ENCODE measurements at places on chromosomes 16 and 17. TPM values are rescaled to one million over a fixed set of nuclear protein-coding genes. Genes with fewer than 3 reads are reported as not detected.

GRCh38 chr16:88785106-88785924 lies at the start of gene PIEZO1:
TSS of gene PIEZO1 (minus strand) at chr16:88785220. CDS start at chr16:88784964, 256 bp downstream.
- DNase-seq, result peak; percentile 81

DNA sequence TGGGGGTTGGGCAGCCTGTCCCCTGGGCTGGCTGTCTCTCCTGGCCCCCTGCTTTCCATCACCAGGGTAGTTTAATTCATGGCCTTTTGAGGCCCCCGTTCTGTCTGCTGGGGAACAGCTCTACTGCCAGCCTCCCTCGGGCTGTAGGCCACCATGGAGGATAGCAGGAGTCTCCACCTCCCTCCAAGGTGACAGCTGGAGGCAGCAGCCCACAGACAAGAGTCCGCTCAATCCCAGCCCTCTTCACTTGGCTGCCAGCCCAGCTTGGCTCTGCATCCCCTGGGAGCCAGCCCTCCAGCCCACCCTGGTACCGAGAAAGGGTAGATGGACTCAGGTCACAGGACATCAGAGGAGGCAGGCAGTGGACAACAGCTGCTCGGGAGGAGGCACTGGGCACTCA lies 194.6 kb upstream of the SDK2 start:
- no peak for DNase-seq

DNA sequence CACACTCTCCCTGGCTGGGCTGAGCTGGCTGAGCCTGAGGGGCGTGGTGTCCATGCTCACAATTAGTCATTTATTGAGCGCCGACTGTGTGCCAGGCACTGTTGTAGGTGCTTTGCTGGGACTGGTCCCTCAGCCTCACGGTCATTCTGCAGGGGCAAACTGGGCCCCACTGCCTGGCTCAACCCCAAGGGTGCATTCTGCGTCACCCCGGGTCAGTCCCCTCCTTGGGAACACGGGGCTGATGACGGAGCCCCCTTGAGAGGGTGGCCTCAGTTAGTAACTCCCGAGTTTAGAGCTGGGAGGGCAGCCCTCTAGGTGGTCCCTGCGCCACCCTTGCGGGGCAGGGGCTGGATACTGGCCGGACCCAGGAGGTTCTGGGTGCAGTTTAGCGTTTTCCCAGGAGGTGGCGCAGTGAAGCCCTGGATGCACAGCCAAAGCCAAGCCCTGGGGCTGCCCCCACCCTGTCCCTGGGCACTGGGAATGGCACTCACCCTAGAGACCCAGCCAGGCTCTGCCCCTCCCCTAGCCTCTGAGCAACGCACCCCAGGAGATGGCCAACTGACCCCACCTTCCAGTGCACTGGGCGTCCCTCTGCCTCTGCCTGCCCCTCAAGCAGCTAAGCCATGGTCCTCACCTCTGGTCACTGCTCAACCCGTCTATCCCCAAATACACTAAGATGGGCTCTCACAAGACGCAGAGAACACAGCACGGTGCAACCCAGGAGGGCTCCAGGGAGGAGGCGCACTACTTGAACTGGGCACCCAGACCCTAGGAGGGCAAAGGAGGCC lies 243.2 kb upstream of the GSE1 start:
- DNase-seq, result peak; percentile 31

- no peak for DNase-seq
Observed at GRCh38 chr16:25135254-25135878, 23.8 kb downstream of the LCMT1 start.

- DNase-seq, result no peak
Observed at GRCh38 chr16:58853854-58854791, 120.0 kb upstream of the GOT2 start.

DNA sequence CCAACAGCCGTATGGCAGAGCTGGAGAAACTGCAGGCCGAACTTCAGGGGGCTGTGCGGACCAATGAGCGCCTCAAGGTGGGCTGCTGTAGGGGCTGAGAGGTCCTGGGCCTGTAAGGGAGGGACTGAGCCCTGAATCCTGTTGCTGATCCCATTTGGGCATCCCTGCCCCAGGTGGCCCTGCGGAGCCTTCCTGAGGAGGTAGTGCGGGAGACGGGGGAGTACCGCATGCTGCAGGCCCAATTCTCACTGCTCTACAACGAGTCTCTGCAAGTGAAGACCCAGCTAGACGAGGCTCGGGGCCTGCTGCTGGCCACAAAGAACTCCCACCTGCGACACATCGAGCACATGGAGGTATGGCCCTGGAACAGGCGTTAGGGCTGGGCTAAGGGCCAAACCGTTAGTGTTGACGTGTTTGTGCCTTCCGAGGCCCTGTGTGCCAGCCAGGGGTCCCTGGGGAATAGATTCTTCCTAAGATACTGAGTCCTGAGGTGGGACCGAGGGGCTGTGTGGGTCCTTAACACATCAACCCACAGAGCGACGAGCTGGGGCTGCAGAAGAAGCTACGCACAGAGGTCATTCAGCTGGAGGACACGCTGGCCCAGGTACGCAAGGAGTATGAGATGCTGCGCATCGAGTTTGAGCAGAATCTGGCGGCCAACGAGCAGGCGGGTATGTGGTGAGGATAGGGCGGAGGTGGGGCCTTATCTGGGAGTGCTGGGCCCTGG lies 4.2 kb downstream of the RNF40 start:
- no peak for DNase-seq

GRCh38 chr16:67731753-67732095 lies 12.6 kb upstream of the GFOD2 start:
- DNase-seq, result no peak

DNA sequence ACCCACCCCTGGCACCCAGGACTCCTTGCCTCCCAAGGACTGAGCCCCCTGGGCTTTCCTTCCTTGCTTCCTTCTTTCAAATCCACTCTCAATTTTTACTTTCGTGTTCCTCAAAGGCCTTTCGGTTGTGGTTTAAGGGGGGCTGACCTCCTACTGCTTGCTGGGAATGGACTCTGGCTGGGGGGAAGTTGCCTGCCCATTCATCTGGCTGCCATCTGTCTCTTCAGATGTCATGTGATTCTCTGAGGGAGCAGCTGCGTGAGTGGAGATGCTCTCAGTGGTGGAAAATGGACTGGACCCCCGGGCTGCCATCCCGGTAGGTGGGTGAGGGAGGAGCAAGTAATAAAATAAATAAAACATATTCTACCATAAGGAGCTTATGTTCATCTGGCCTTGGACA lies 93.8 kb upstream of the RPRML start:
- no peak for DNase-seq

DNA sequence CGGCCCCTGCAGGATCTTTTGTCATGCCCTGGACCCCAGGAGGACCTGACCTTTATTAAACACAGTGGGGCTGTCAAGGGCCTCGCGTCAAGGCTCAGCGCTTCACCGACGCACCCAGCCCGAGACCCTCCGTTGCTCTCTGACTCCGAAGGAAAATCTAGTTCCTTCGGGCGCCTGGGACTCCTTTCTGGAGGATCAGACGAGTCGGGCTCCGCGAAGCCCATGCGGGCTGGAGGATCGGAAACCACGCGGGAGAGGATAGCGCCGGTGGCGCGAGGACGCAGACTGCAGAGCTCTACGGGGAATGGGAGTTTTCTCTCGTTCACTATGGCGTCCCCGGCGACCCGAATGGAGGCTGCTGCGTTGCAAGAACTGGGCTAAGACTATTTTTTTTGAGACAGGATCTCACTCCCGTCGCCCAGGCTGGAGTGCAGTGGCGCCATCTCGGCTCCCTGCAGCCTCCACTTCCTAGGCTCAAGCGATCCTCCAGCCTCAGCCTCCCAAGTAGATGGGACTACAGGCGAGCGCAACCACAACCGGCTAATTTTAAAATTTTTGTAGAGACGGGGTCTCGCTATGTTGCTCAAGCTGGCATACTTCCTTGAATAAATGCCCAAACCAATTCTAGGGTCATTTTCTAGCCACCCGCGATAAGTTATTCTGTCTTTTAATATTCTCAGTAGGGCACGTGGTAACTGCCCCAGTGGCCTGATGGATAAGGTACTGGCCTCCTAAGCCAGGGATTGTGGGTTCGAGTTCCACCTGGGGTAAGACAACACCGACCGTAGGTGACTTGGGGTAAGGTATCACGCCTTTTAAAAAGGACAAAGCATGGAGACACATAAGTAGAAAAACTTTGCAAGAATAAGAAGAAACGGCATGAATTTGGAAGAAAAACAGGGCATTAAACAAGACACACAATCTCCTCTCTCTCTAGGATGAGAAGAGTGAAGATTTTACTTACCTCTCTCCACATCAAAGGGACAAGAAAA lies 5.5 kb downstream of the OR1F1 start:
- DNase-seq, result no peak

DNA sequence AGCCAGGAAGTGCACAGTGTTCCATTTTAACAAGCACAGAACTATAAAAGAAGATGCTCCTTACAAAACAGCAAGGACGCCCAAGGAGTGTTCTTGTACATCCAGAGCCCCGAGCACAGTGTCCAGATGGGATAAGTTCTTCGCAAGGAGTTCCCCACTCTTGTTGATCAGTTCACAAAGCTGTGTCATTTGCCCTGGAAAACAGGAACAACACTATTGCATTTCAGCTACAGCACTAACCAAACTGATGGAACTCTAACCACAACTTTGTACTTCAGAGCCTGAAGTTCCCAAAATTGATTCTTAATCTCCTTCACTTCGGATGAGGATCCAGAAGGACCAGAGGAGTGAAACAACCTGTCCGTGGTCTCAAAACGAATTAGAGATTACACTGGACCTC lies 5.1 kb downstream of the COPS3 start:
- DNase-seq, result no peak

- DNase-seq, result no peak
Observed at GRCh38 chr16:952321-952720, 18.5 kb downstream of the LMF1 start.

DNA sequence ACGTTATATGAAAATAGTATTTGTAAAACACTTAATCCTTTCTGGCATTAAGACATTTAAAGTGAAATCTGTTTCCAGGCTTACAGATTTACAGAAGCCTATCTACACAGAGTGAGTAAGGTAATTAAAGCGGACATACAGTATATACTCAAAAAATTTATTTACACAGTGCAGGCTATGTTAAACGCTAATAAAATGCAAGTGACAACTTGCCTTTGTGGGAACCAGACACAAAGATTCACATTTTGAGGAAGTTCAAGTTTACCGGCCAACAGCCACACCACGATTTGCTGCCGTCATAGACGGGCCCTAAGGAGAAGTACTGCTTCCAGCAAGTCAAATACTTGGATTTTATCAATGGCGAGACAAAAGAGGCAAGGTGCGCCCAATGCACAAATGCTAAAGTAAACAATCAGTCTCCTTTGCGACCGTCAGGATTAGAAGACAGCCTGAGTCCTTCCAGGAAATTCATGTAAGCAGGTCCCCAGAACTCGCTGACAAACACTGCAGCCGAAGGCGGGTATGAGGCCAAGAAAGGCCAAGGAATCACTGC lies 801 bp downstream of the VPS35 start:
- peak; percentile 75 for DNase-seq

DNA sequence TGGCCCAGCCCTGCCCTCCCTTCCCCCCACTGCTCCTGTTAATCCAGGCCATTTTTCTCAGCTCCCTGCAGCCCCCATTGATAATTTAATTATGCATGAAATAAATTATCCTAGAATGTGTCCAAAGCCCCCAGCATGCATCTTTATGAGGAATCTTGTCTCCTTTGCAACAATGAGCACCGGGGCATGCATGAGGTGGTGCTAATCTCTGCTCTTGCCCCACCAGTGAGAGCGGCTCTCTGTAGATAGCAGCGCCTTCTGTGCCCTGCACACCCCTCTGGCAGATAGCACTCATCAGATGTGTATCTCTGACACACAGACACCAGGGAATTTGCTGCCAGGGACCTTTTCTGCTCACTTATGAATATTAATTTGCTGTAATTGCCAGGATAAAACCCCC lies 140.2 kb upstream of the CDC42EP4 start:
- no peak for DNase-seq

- DNase-seq, result no peak
Observed at GRCh38 chr16:69814561-69814960, 52.4 kb downstream of the WWP2 start.

DNA sequence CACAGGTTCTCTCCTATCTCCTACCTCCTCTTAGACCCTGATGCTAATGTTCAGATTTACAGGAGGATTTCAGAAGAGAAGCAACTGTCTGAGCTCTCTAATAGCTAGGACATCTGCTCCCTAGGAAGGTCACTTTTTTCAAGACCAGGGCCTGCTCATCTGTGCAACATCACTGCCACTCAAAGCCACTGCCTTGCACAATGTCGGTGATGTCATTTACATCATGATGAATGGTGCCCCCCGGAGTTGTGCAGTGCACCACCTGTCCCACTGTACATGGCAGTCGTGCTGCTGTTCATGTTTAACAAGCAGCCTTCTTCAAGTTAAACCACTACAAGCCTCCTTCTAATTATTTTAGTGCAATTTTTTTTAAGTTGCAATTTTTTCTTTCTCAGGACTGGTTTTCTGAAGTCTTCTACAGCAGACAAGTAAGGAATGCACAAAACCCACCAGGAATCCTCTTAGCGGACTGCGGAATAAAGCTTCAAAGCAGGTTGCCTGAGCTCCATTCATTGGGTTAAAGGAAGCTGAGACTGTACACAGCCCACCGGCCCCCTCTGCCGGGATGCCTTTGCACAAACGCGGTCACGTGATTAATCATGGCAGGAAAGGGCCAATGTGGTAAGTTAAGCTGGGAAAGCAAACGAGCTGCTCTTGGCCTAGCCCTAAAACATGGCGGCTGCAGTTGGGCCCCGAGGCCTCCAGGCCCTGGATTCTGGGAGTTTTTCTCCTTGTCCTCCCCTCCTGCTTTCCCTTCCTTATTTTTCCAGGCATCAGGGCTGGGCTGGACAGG lies 74.1 kb downstream of the MYH11 start:
- DNase-seq, result no peak

DNA sequence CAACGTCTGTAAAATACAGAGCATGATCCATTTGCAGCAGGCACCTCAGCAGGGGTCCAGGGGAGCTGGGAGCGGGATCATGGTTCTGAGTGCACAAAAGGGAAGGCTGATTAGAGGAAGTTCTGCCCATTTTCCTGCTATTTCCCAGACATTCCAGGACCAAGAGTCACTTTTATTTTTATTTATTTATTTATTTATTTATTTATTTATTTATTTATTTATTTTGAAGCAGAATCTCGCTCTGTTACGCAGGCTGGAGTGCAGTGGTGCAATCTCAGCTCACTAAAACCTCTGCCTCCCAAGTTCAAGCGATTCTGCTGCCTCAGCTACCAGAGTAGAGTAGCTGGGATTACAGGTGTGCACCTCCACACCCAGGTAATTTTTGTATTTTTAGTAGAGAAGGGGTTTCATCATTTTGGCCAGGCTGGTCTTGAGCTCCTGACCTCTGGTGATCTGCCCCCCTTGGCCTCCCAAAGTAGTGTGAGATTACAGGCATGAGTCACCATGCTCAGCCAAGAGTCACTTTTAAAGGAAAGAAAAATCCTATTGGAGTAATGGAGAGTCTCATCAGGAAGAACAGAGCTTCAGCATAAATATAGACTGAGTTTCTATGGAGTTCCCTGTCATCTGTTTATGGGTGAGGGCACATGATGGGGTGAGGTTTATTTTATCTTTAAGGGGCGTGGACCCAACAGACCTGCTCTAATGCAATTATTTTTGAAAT lies 355.2 kb downstream of the HAPSTR1 start:
- DNase-seq, result no peak

AXIN2 gene
- polyA plus RNA-seq, result 0.08 TPM

RAB34 gene
- polyA plus RNA-seq, result 14.6 TPM

OR1F1 gene
- not detected for polyA plus RNA-seq

C17orf107 gene
- polyA plus RNA-seq, result 2.6 TPM

PPP1R27 gene
- polyA plus RNA-seq, result 0.18 TPM

TMC7 gene
- not detected for polyA plus RNA-seq

Data from naive B cell (primary cell).